ENCODE measurements at places on chromosomes 5 and 9.

- DNase-seq: no peak
Measured at GRCh38 chr9:121620325-121620673, 31.1 kb upstream of the DAB2IP start.

DNA sequence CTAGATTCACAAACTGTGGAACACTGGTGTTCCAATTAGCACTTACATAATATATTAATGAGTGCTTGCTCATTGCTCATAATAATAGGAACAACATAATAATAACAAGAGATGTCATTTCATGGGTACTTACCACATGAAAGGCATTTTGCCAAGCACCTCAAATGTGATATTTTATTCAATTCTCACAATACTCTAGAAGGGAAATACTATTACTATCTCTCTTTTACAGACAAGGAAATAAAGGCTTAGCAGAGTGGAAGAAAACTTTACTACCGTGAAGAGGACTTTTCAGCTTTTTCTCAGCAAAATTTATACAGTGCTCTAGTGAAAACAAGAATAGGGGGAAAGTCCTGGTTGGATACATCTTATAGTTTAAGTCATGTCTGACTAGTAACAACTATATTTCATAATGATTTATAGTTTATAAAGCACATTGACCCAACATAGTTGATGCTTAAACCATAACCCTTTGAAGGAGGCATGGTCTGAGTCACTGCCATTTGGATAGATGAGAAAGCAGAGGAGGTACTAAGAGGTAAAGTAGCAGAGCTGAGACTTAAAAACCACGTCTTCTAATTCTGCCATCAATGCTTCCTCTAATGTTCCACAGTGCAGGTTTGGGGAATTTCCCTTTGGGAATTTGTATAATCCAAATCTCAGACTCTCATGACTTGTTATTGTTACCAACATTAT lies 124.7 kb downstream of the CEP120 start:
- DNase-seq: no peak

DNA sequence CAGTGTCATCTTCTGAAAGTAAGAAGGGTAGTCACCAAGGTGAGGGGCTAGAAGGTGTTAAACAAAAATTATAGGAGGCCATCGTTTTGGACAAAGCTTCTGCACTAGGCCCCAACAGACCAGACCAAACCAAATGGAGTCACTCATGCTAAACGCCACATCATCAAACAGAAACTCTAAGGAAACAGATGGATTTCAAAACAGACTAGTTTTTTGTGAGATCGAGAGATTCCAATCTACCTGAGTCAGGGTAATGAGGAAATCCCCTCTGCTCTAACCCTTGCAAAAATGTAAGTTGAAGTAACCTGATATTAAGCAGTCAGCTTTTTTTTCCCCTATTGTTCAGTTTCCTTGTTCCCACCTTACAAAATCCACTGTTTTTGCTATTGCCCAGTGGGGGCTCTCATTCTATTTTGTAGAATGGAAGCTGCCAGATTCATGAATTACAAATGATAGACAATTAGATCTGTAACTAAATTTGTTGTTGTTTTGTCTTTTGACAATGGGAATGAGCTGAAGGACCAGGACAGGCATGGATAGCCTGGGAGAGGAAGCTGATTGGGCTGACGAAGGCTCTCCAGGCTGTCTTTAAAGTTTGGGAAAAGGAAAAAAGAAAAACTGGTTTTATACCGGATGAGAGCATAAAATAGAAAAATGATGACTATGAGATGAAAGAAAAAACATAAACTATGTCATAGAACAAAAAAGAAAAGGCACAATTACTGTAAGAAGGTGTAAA lies 94.7 kb upstream of the ADAMTSL1 start:
- no peak for DNase-seq

DNA sequence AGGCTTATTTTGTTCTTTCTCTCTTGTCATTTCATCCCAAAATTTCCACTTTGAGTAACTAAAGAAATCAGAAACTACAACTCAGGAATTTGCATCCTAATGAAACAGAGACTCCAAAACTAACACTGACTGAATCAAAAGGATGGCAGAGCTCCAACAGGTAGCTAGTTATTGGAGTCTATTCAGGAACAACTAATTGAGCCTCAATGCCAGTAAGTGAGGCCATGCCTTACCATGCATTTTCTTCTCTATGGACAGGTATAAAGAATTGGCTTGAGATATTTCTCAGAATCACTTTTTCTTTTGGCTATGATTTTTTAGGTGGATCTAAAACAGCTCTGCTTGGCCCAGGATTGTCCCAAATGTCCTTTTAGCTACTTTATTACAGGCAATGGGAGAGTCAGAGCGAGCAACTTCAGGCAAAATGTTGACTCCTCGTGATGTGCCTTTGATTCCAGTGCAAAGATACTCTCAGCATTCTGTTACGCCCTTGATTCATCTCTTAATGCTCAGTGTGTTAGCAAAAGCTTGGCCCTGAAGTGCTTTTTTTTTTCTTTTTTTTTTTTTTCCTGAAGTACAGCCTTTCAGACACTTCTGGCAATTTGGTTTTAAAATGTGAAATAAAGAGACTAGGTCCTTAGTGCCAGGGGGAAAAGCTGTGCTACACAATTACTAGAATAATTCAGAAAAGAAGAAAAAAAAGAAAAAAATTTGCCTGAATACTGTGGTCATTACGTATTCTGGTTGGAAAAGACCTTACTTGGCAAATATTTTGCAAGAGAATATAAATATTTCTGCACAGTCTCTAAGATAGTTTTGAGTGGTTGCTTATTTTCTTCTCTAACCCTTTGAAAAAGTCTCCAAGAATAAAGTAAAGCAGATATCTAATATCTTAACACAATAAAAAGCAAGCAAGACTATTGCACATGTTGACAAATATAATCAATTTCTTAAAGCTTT lies 423.7 kb downstream of the ANXA1 start:
- DNase-seq: no peak

DNA sequence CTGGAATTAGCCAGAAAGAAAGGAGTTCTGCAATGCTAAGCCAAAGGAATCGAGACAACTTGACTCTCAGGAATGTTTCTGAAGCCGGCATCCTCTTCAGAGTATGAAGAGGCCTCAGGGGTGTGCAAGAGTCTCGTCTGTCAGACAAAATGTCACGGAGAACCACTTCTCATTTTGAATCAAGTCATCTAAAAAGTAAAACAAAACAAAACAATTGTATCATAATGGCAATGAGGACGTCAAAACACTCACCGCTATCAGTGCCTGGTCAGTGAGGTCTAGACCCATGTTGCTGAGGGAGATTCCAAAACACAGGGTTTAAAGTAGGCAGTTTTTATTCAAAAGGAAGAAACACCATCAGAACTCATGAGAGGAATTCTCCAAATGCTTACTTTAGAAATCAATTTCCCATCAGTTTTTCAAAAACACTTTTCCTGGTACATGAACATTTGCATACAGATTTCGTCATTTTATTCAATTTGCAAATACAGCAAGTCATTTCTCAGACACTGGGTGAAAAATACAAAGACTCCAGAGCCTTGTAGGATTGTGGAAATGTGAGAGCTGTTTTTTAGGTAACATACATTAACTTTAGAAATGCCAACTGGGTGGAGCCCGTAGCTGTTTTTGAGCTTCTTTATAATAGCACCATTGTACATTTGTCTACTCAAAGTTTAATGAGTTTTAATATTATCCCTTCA lies 89.5 kb upstream of the MAP3K1 start:
- DNase-seq: no peak

DNA sequence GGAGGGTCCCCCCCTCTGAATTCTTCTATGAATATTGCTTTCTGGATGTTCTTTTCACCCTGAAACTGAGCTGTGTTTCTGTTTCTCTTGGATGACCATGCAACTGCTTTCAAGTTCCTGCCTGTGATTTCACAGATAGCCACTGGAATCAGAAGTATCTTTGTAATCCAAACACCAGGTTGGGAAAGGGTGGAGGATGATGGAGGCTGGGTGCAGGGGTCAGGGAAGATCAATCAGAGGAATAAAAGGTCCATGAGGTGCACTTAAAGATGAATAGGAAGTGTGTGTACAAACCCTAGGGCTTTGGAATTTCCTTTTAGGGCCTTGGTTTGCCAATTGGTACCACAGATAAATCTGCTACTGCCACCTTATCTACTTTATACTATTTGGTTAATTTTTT lies 68.2 kb upstream of the AGXT2 start:
- DNase-seq: no peak

- DNase-seq: peak; percentile 42
Measured at GRCh38 chr9:131618071-131618479, 72.8 kb downstream of the PRRT1B start.

DNA sequence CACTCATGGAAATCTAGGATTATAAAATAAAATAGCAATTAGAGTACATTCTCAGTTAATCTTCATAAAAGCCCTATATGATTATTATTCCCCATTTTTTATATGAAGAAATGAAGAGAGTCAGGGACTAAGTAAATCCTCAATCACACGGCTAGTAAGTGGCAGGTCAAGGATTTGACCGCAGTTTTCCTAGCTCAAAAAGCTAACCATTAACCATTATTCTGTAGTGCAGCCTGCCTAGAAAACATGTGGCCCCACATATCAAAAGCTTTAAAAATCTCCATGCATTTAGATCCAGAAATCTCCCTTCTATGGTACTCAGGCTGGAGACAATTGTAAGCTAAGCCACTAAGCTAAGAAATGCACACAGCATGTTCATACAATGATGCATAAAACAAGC lies 21.4 kb downstream of the EPB41L4A start:
- no peak for DNase-seq

DNA sequence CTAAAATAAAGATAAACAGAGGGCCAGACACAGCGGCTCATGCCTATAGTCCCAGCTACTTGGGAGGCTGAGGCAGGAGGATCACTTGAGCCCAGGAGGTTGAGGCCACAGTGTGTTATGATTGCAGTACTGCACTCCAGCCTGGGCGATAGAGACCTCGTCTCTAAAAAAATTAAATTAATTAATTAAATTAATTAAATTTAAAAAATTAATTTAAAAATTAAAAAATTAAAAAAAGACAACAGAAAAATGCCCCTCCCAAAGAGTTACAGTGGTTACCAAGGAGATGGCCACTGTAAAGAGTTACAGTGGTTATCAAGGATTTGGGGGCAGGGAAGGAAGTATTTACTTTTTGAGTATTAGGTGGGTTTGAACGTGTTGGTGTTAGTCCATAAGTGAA lies 38.3 kb downstream of the CDC14B start:
- DNase-seq: no peak

All from NCI-H774 (cell line).